ENCODE measurements at places on chromosomes 11 and 22.

DNA sequence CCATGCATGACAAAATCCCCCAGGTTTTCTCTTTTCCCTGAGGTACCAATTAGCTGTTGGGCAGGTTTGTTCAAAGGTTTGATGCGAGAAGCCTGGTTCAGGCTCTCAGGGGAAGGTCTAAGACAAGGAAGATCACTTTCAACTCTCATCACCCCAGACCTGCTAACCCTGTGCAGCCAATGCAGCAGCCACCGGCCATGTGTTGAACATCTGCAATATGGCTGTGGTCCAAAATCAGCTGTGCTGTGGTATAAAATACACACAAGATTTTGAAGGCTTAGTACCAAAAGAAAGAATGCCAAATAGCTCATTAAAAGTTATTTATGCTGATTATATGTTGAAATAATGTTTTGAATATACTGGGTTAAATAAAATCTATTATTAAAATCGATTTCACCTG, 58.5 kb downstream of the SMCO4 start:
- no peak for DNase-seq

GRCh38 chr11:118211006-118211405, 13.8 kb downstream of the JAML start:
- DNase-seq: no peak

- no peak for DNase-seq
These were observed 21.1 kb upstream of the UPK3A start for GRCh38 chr22:45263463-45264269.

- DNase-seq: peak; percentile 24
These were observed 18.9 kb downstream of the LIMK2 start for GRCh38 chr22:31230871-31231621.

DNA sequence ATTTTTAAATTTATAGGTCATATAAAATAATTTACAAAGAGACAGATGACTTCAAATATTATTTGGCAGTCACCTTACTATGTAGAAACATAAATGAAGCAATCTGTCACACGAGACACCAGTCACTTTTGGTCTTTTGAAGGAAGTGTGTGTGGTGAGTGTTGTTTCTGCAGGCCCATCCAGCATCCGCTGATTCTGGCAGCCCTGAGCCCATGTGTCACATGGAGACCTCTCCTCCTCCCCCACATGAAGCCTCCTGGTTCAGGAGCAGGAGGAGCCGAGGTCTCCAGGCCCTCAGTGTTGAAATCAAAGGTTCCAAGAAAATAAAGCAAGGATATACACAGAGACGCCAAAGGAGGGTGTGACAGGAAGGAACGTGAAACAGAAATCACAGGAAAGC, 60.1 kb downstream of the ARFGAP3 start:
- no peak for DNase-seq

DNA sequence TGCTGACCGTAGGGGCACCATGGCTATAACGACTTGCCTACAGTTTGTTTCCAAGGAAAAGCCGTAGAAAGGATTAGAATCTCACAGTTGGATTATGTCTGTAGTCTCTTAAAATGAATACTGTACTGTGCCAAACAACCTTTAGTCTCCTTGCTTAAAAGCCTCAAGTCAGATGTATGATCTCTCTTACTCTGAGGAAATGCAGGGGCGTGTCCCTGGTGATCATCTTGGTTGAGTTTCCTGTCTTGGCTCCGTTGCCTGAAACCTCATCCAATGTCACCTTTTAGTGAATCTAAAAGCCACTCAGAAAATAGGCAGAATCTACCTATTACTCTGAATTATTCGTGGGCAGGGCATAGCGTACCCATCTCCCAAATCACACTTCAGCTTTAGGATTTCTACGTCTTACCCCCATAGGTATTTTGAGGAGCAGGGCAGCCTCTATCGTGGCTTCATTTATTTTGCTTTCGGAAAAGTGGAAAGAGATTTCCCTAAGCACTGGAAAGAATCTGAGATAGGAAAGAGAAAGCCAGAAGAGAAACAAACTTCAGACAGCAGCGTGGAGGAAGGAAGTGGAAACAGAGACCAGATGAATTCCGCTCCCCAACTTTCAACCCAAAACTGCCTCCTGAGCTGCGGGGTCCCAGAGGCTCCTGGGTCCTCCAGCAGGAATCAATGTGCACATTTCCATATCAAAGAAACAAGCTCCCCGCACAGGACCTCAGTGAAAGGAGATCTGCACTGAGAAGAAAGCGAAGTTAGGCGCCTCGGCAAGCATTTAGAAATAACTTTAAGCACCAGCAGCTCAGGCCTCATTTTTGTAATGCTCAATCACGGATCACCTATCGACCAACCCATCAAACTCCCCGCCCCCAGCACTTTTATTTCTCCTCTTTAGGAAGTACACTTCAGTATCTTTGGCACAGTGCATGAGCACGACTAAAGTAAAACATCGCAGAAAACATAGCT, 245.8 kb downstream of the ETS1 start:
- DNase-seq: peak; percentile 67

- DNase-seq: no peak
These were observed 123.4 kb downstream of the NXPE2 start for GRCh38 chr11:114801773-114802172.

- DNase-seq: no peak
These were observed 45.0 kb upstream of the SLC1A2 start for GRCh38 chr11:35464308-35464707.

GRCh38 chr11:96554236-96554820, 164.5 kb downstream of the JRKL start:
- no peak for DNase-seq

- DNase-seq: no peak
These were observed 14.5 kb upstream of the TPP1 start for GRCh38 chr11:6633422-6634408.

GRCh38 chr11:3132831-3133260, 32.3 kb downstream of the OSBPL5 start:
- no peak for DNase-seq

DNA sequence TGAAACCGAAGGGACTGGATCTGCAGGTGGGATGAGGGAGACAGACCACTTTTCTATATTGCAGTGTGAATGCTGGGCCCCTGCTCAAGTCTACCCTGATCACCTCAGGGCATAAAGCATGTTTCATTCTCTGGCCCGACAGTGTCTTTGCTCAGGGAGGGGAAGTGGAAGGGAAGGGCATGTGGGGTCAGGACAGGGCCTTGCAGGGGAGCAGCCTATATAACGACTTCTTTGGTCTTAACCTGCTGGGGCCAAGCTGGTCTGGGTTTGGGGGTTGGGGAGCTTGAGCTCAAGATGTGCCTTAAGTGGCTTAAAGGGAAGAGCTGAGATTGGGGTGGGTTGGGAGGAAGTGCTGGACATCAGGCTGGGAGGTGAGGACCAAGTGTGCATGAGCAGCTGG, 86.4 kb downstream of the GDPD4 start:
- no peak for DNase-seq

DNA sequence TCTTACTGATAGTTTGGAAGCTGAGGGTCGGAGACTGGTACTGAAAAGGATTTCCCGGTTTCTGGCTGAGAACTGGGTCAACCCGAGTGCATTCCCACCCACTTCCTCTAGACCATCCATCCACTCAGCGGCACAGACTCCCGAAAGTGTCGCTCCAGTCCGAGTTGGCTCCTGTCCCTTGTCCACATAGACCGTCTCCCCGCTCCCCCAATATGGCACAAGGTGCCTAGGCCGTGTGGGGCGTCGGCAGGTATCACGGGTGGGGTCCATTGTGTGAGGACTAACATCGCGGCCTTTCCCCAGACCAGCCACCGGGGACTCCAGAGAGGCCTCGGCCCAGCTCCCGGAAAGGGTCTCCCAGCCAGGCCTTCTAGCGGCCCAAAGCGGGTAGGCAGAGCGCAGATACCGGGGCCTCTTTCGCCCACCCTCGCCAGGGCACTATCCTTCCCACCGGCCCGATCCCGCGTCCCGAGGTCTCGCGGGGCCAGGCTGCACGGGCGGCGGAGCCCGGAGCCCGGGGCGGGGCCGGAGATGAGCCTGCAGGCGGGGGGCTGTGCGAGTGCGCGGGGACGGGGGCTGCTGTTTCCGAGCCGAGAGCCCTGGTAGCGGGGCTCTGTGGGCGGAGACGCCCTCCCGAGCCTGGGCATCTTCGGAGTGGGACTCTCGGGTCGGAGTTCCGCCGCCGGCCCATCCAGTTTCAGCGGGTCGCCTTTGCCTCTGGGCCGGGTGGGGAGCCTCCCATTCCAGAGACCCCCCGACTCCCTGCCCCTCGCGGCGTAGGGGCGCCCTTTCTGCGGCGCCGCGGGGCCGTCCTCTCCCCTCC, 21.1 kb downstream of the SERPINH1 start:
- peak; percentile 48 for DNase-seq

GRCh38 chr11:4606231-4607015, 1.6 kb downstream of the TRIM68 start:
- DNase-seq: no peak

- no peak for DNase-seq
These were observed 4.1 kb upstream of the RAG2 start for GRCh38 chr11:36602135-36602534.

DNA sequence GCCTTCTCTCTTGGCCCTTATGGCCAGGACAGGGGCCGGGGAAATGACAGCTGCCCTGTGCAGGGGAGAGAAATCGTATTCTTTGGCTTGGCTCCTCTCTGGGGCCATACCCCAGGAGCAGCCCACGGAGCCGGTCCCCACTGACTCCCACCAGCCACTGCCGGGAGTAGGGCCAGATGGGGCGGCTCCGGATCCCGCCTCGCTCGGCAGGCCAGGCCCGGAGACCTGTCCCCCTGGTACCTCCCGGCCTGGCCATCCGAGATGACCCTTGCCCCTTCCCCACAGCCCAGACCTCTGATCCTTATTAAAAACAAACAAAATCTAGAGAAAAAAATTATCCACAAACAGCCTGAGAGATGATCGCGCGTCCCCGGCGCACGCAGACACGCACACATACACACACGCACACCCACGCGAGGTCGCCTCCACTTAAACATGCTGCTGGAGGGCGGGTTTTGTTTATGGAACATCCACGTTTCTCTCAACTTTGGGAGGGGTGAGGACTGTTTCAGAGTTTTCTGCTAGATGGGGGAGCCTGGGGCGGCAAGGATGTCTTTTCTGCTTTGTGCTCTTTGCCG, 59.1 kb downstream of the IGLL1 start:
- DNase-seq: no peak

DNA sequence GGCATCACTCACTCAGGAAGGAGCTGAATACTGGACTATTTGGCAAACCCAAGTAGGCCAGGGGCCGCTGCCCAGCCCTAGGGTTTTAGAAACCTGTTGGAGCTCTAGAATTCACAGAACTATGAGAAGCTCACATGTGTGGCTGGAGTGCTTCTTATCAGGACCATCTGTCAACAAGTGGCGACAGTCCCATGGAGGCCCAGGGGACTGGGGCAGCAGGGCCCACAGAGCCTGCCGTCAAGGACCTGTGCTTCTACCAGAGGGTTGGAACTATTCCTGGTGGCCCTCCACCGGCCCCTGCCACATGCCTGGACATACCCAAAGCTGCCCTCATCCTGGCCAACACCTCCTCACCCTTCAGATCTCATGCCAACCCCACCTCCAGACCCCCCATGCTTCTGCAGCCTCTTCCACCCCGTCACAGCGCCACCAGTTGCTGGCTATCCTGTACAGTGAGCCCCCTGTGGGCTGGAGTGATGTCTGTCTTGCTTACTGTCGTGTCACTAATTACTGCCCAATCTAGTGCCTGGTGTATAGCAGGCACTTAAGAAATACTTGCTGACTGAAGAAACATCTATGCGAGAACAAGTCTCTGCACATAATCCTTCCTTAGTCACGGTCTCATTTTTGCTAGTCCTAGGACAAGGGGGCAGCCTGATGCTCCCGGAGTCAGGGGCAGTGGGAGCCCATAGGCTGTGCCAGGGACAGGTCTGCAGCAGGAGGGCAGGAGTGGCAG, 27.2 kb upstream of the RASL10A start:
- DNase-seq: no peak

- no peak for DNase-seq
These were observed 18.7 kb upstream of the BDNF start for GRCh38 chr11:27718863-27719545.

DNA sequence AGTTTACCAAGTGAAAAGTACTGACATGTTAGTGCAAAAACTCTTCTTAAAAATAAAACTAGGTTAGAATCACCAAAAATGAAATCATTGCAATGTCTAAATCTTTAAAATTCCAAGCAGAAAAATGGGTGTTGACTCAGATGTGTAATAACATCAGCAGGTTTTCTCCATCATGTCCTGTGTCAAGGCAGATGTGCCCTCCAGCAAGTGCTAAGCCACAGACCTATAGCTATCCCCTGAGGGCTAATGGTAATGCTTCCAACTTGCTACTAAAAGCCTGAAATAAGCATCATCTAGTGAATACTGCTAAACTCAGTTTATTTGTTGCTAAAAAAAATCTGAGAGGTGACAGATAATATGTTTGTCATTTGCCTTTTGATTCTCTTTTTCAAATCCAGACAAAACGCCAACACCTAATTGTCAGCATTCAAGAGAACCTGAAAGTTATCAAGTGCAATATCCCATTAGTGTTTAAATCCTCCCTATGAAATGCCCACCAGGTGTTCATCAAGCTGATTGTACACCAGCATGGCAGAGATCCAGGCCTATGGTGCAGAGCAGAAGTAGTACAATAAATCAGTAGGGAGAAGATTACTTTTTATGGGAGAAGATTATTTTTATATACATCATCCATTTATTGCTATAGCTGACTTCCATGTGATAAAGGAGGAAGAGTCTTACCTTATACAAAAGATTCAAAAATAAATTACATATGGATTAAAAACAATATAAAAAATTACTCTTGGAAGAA, 55.1 kb upstream of the SYT9 start:
- no peak for DNase-seq

DNA sequence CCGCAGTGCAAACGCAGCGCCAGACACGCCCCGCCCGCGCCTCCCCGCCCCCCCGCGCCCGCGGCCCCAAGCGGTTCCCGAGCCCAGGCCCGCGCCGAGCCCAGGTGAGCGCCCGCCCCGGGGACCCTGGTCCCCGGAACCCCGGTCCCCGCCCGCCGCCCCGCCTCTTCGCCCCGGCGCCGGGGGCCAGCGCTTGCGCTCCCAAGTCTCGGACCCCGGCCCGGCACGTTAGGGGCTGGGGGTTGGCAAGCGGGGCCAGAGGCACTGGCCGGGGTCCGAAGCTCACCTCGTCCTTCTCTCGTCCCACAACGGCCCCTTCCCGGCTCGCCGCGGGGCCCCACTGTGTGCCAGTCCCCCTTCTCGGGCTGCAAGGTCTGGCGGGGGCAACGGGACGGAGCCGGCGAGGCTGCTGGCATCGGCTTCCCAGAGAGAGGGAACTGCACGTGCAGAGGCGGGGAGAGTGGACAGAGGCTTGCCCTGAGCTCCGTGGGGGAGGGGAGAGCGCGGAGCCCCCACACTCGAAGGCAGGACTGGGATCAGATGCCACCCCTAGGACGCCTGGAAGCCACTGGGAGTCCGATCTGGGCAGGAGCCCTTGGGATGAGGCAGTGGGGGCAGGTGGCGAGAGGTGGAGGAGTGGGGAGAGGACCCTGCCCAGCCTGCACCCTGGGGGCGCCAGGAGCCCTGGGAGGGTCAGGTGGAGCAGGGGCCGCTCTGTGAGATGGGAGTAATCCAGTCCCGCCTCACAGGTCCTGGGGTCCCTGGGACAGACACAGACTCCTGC, 1.8 kb upstream of the AIFM3 start:
- no peak for DNase-seq

- DNase-seq: no peak
These were observed 16.8 kb upstream of the CASTOR1 start for GRCh38 chr22:30305906-30306626.

GRCh38 chr11:102733232-102733875, 8.6 kb upstream of the MMP8 start:
- peak; percentile 65 for DNase-seq

Data from stimulated activated CD4-positive, alpha-beta T cell treated with anti-CD3 and anti-CD28 coated beads, Interleukin-15, amount 100 ng/mL, for 24 hours (primary cell).